ENCODE measurements at places on chromosomes 7 and 10. TPM values are rescaled to one million over a fixed set of nuclear protein-coding genes. Genes with fewer than 3 reads are reported as not detected.

DNA sequence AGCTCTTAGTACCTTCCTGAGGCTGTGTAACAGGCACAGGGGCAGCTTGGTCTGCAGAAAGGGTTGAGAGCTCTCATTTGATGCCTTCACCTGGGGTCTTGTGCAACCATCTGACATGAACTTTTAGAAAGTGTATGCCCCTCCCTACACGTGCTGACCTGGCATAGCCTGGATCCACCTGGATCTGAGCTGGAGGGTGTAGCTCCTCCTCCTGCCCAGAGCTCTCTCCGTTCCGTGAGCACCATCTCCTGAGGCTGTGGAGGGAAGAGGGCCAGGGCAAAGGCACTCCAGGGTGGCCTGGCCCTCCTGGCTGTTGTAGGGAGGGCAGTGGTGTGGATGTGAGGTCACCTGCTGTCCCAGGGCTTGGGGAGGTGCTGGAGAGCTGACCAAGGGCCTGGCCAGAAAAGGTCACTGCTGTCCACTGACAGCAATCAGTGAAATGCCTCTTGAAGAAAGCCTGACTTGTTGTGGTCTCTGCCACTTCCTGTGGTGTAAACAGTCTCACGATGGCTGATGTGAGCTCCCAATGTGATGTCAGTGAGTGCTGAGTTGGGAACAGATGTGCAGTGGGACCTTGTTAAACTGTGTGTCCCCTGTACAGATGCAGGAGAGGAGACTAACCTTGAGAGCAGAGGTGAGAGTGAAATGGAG is 23.0 kb downstream of the AMZ1 start:
- H3K27me3 ChIP-seq: no peaks in the 10 kb centered on the region
- H3K27ac ChIP-seq: no peak overlapping the region
- no peak for DNase-seq
- peaks cover 10% of the 10 kb centered on the region for H3K4me1 ChIP-seq
- H3K36me3 ChIP-seq: peaks cover 39% of the 10 kb centered on the region
- H3K4me3 ChIP-seq: no peak overlapping the region

Gene EBF3
- total RNA-seq: not detected

DNA sequence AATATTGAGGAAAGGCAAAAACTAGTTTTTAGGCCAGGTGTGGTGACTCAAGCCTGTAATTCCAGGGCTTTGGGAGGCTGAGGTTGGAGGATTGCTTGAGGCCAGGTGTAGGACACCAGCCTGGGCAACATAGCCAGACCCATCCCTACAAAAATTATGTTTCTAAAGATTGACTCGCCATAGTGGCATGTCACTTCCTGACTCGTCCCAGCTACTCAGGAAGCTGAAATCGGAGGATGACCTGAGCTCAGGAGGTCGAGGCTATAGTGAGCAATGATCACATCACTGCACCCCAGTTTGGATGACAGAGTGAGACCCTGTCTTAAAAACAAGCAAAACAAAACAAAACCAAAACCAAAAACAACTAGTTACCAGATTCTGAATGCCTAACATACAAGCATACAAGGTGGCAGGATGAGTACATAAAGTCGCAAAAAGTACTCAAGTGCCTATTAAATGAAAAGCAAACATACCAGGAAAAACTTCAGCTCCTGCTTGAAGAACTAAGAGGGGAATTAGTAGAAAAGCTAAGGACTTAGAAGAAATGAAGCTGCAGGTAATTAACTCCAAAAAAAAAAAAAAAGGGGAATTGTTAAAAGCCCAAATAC is 14.1 kb downstream of the ZNF398 start:
- H3K36me3 ChIP-seq: peaks cover 34% of the 10 kb centered on the region
- H3K4me1 ChIP-seq: no peaks in the 10 kb centered on the region
- no peak for DNase-seq
- H3K4me3 ChIP-seq: no peak overlapping the region

Gene NUTM2A
- 1.1 TPM for total RNA-seq

- no peak overlapping the region for H3K27ac ChIP-seq
- peak overlapping the region; percentile 17 for H3K4me3 ChIP-seq
- DNase-seq: no peak
These were observed 2.6 kb upstream of the RFC2 start for GRCh38 chr7:74256491-74257408.

DNA sequence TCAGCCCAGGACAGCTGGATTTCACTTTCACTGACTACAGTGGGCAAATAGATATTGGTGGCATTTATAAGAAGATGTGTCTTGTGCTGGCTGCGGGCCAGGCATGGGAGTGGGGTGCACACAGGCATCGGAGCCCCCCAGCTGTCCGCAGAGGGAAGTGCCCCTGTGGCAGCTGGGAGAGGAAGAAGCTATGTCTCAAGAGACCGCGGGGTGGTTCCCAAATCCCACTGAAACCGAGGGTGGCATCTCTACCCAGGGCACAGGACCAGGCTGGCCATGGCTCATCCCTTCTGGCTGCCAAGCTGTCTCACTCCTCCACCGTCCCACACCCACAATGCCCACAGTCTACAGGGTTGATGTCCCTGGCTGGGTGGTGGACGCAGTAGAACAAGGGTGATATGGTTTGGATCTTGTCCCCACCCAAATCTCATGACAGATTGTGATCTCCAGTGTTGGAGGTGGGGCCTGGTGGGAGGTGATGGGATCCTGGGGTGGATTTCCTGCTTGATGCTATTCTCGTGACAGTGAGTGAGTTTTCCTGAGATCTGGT is 94.8 kb downstream of the TCERG1L start:
- no peaks in the 10 kb centered on the region for H3K36me3 ChIP-seq
- H3K27ac ChIP-seq: no peak overlapping the region
- H3K4me1 ChIP-seq: no peaks in the 10 kb centered on the region
- H3K4me3 ChIP-seq: no peak overlapping the region

- H3K4me1 ChIP-seq: peaks cover 49% of the 10 kb centered on the region
- no peaks in the 10 kb centered on the region for H3K27me3 ChIP-seq
- peak overlapping the region; percentile 50 for H3K27ac ChIP-seq
- H3K4me3 ChIP-seq: no peak overlapping the region
- DNase-seq: peak; percentile 42
These were observed 335.1 kb downstream of the GATA3 start for GRCh38 chr10:8389630-8390029.

- no peak for DNase-seq
- no peak overlapping the region for H3K27ac ChIP-seq
- H3K27me3 ChIP-seq: no peaks in the 10 kb centered on the region
- peaks cover 9% of the 10 kb centered on the region for H3K4me1 ChIP-seq
- no peaks in the 10 kb centered on the region for H3K36me3 ChIP-seq
These were observed 51.0 kb downstream of the BTRC start for GRCh38 chr10:101405001-101405400.

DNA sequence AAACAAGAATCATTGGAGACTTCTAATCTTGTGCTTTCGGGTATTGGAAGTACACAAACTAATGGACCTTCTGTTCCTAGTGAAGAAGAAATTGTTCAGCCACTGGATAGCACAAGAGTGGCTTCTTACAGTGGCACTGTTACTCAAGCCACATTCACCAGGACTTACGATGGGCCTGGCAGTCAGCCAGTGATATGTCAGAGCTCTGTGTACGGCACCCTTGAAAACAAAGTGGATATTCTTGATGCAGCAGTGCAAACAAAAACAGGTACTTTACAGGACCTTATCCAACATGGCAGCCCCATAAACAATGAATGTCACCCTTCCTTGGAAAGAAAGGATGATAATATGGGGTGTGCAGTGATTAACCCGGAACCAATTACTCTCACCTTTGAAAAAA is 61.6 kb downstream of the TASOR2 start:
- no peak overlapping the region for H3K4me3 ChIP-seq
- H3K27ac ChIP-seq: no peak overlapping the region
- no peaks in the 10 kb centered on the region for H3K27me3 ChIP-seq

DNA sequence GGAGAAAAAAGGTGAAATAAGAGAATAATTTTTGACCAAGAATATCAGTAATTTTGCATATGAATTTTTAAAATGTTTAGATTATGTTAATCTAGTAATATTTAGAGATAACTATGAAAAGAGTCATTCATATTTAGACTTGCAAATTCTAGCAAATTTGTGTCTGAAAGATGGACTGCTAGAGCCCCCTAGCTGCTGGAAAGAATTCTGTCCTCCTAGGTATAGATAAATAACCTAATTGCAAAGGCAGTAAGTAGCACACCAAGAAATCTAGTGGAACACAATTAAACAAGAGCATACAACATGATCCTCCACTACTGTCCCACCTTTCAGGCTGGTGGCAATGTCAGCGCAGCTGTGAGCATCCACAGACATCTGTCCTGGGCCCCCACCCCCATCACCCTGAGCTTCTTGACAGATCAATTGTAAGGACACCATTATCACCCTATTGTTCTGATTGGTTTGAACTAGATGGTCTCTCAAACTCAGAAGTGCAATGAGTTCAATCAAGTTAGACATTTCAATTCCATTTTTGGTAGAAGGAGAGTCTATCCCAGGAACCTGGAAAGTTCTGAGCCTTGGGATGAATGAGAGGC is 15.0 kb upstream of the GFRA1 start:
- H3K27me3 ChIP-seq: peaks cover 45% of the 10 kb centered on the region
- no peak overlapping the region for H3K27ac ChIP-seq
- H3K4me1 ChIP-seq: no peaks in the 10 kb centered on the region
- H3K4me3 ChIP-seq: no peak overlapping the region

GRCh38 chr10:67521546-67521945 is 174.4 kb downstream of the CTNNA3 start:
- no peak overlapping the region for H3K27ac ChIP-seq
- H3K27me3 ChIP-seq: peaks cover 10% of the 10 kb centered on the region
- no peak overlapping the region for H3K4me3 ChIP-seq
- DNase-seq: no peak
- no peaks in the 10 kb centered on the region for H3K36me3 ChIP-seq

DNA sequence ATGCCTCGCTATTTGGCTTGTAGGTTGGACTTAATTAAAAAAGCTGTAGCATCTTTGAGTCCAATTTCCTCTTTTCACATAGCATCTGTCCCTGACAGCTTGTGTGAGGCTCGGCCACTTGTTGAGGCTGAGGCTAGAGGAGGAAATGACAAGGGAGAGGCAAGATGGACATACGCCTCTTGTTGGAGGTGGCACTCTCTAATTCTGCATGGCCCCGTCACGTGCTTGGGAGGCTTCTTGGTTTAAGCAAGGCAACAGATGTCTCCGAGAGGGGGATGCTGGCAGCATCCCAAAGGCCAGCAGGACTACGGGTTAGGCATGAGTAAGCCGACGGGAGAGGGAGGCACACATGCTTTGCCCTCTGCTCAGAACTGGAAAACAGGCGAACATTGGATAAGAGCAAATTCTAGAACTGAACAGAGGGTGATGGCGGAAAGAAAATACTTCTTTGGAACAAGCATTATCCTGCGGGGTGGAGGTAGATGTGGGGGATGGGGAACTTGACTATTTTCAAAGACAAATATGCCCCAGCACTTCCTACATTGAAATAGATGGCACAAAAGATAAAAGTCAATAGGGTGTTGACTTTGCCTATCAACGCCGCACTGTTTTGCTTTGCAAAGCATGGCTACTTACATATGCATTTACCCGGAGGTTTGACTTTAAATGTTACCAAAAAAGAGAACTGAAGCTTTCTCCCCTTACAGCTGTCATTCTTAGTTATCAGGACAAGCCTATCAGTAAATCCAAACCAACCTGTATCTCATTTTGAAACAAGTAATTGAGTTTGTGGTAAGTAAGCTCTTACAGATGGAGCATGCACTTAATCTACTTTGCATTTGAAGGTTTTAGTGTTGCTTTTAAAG is 94.8 kb downstream of the CHN2 start:
- H3K4me3 ChIP-seq: no peak overlapping the region
- H3K27ac ChIP-seq: no peak overlapping the region
- peaks cover 40% of the 10 kb centered on the region for H3K4me1 ChIP-seq
- H3K36me3 ChIP-seq: no peaks in the 10 kb centered on the region

Gene MMP21
- total RNA-seq: not detected

- no peak for DNase-seq
- peaks cover 12% of the 10 kb centered on the region for H3K4me1 ChIP-seq
These were observed 341.7 kb upstream of the SEMA3D start for GRCh38 chr7:85528581-85528980.

- peak overlapping the region; percentile 11 for H3K4me3 ChIP-seq
- H3K27me3 ChIP-seq: no peaks in the 10 kb centered on the region
- H3K27ac ChIP-seq: peak overlapping the region; percentile 46
- DNase-seq: no peak
- peaks cover 26% of the 10 kb centered on the region for H3K4me1 ChIP-seq
These were observed 240.3 kb downstream of the SNX10 start for GRCh38 chr7:26531926-26532325.

DNA sequence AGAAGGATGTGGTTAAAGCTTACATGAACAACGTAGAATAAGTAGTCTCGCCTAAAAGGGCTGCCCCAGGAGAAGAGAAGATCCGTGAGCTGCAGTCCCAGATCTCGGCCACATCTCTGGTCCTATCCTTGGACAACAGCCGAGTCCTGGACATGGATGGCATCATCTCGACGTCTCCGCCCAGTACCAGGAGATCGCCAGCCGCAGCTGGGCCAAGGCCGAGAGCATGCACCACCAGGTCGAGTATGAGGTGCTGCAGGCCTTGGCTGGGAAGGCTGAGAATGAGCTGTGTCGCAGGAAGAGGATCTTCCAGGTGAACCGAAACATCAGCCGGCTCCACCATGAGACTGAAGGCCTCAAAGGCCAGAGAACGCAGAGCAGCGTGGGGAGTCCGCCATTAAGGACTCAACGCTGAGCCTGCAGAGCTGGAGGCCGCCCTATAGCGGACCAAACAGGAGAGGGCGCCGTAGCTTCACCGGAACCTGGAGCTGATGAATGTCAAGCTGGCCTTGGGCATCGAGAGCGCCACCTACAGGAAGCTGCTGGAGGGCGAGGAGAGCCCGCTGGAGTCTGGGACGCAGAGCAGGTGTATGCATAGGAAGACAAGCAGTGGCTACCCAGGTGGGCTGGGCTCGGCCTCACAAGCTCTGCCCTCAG is 22.2 kb downstream of the LIPK start:
- H3K4me3 ChIP-seq: no peak overlapping the region
- H3K27ac ChIP-seq: no peak overlapping the region
- H3K4me1 ChIP-seq: no peaks in the 10 kb centered on the region
- H3K27me3 ChIP-seq: peaks cover 17% of the 10 kb centered on the region
- no peaks in the 10 kb centered on the region for H3K36me3 ChIP-seq

- peaks cover 17% of the 10 kb centered on the region for H3K4me1 ChIP-seq
- DNase-seq: peak; percentile 67
- peak overlapping the region; percentile 90 for H3K4me3 ChIP-seq
- no peak overlapping the region for H3K27ac ChIP-seq
- H3K27me3 ChIP-seq: peaks cover 6% of the 10 kb centered on the region
These were observed 855 bp downstream of the ATP6V1F start for GRCh38 chr7:128863433-128863989.

- H3K4me1 ChIP-seq: peaks cover 7% of the 10 kb centered on the region
- H3K27ac ChIP-seq: no peak overlapping the region
- no peak for DNase-seq
- no peak overlapping the region for H3K4me3 ChIP-seq
- H3K27me3 ChIP-seq: no peaks in the 10 kb centered on the region
These were observed 1429.3 kb upstream of the LRRTM3 start for GRCh38 chr10:65496541-65496940.

GRCh38 chr7:51482976-51483375 is 166.4 kb upstream of the COBL start:
- H3K27me3 ChIP-seq: peaks cover 9% of the 10 kb centered on the region
- no peaks in the 10 kb centered on the region for H3K36me3 ChIP-seq
- H3K4me1 ChIP-seq: no peaks in the 10 kb centered on the region
- DNase-seq: no peak

DNA sequence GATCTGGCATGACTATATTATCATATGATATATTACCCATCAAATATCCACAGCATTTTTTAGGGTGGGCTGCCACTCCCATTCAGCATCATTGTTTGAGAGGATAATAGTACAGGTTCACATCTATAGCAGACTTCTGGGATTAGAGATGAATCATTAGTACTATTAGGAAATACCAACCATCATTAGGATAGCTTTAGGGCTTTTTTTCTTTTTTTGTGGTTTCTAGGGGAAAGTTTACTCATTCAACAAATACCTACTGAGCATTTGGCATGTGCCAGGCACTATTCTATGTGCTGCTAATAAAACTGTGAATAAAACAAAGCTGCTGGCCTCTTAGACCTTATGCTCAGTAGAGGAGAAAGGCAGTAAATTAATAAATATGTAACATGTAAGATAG is 40.6 kb downstream of the NHLRC2 start:
- DNase-seq: no peak
- no peaks in the 10 kb centered on the region for H3K4me1 ChIP-seq

Measured in Calu3 (cell line).